ENCODE measurements at places on chromosomes 2 and 18.

GRCh38 chr2:197152451-197153228 lies 157.9 kb downstream of the ANKRD44 start:
- peak; percentile 58 for DNase-seq

DNA sequence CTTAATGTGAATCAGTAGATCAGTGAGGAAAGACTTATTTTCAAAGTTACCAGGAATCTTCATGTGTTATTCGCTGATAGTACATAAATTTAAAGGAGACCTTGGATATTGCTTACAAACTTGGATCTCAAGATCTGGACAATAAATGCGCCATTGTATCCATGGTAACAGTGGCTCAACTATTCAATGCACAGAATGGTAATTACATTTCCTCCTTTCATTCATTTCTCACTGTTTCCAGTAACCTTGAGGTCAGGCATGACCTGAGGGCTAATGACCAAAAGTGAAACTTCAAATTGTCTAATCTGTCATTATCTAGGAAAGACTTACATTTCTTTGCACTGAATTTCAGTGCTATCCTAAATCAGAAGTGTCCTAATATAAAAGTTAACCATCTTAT lies 8.1 kb downstream of the LRP2 start:
- DNase-seq = no peak

- DNase-seq = no peak
Observed at GRCh38 chr2:212536817-212537725, 1.5 kb downstream of the ERBB4 start.

- no peak for DNase-seq
Observed at GRCh38 chr2:184920451-184920965, 322.2 kb downstream of the ZNF804A start.

DNA sequence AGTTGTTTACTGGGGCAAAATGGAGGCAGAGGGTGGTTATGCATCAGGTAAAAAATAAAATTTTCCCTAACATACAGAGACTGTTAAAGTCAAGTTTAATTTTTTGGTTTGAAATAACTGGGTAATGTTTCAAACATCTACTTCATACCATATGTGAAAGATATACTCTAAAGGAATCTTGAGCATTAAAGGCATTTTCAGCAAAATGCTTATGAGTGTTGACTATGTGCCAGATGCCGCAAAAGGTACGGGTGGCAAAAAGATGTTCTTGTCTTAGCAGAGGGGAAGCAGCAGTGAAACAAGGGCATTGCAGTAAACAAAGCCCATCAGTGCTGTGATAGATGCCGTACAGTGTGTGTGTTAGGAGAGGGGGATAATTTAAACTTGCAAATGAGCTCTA lies 263.1 kb upstream of the ID2 start:
- DNase-seq = no peak

- no peak for DNase-seq
Observed at GRCh38 chr2:128195435-128195984, 104.5 kb downstream of the UGGT1 start.

GRCh38 chr2:241984271-241984655 lies 114.7 kb downstream of the RTP5 start:
- no peak for DNase-seq

DNA sequence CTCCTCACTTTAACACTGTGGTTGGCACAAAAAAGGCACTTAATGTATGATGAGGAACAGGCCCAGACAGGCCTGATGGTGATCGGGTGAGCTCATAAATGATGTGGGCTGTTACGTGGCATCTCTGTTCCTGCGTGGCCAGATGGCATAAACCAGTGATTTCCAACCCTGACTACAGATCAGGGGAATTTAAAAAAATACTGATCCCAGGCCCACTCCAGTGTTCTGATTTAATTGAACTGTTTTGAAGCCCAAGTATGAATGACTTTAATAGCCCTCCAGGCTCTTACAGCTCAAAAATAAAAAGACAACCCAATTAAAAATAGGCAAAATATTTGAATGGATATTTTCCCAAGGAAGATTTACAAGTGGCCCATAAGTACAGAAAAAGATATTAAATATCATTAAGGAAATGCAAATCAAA lies 48.2 kb downstream of the LIPG start:
- DNase-seq = no peak

- no peak for DNase-seq
Observed at GRCh38 chr2:73886357-73886756, 6.5 kb upstream of the ACTG2 start.

DNA sequence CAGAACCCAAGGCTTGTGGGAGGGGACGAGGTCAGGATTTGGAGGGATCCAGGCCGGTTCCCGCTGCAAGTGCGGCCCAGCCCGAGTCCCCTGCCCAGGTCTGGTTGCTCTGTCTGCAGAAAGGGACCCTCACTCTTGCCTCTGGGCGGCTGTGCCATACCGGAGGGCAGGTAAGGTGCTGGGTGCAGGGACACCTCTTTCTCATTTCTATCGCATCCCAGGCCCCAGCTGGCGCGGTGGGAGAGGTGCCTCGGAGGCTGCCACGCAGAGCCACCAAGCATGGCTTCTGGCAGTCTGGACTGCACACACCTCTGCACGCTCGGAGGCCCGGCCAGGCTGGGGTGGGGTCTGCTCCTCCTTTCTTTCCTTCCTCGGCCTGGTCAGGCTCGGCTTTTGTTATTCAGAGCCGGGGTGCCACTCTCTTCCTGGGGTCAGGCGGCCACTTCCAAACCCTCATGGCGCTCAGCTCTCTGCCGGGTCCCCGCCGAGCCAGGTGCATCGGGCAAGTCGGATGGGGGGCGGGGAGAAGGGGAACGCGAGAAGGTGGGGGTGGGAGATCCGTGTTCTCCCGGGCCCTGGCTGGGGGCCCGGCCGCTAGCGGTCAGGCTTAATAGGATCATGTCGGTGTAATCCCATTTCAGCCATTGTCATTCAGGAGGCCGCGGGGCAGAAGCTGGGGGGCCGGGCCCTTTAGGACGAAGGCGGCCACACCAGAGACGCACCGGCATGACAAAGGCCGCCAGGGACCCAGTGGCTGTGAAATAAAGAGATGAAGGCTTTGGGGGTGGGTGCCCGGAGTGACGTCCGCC lies 9.0 kb downstream of the GBX2 start:
- no peak for DNase-seq

GRCh38 chr2:16798472-16798871 lies 132.8 kb upstream of the CYRIA start:
- DNase-seq = no peak

DNA sequence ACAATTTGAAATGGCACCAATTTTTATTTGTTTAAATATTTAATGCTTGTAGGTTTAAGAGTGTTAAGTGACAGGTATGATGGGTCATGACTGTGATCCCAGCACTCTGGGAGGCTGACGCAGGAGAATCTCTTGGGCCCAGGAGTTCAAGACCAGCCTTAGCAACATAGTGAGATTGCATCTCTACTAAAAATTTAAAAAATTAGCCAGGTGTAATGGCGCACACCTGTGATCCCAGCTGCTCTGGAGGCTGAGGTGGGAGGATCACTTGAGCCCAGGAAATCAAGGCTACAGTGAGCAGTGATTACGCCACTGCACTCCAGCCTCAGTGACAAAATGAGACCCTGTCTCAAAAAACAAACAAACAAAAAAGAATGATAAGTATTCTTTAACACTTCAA lies 43.0 kb upstream of the CCDC68 start:
- no peak for DNase-seq

DNA sequence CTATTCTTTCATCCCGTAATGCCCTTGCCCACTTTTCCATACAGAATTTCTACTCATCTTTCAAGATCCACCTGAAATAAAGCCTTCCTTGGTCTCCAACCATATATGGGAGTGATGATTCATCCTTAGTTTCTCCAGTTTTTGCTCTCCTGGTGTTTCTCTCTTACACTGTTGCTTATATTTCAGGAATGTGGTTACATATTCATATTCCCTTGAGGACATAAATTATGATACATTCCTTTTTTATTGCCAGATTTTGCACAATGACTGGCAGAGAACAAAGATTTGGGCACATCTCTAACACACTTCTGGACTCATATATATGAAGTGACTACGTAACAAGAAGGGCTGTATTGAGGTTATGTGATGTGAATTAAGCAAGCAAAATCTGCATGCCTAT lies 1573.4 kb upstream of the NXPH2 start:
- no peak for DNase-seq

- no peak for DNase-seq
Observed at GRCh38 chr18:70368903-70369302, 80.1 kb downstream of the SOCS6 start.

DNA sequence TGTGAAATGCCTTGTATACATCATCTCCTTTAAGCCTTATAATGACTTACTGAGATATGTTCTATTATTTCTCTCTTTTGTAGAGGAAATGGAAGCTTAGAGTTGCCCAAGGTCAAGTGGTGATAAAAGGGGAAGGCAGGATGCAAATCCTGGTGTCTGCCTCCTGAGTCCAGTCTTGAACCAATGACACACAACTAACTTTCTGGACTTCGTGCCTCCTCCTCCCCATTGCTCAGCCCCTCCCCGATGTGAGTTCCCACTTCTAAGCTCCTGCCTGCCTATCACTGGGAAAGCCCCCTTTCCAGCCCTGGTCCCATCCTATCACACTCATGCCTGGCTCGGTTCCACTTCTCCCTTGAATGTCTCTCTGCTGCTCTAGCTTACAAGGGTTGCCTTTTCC lies 6.9 kb upstream of the CTIF start:
- no peak for DNase-seq

GRCh38 chr18:51751901-51752300 lies 554.4 kb upstream of the MEX3C start:
- DNase-seq = no peak

GRCh38 chr2:66869076-66869475 lies 434.2 kb downstream of the MEIS1 start:
- DNase-seq = no peak

GRCh38 chr18:73043211-73043610 lies 175.4 kb upstream of the NETO1 start:
- DNase-seq = no peak

DNA sequence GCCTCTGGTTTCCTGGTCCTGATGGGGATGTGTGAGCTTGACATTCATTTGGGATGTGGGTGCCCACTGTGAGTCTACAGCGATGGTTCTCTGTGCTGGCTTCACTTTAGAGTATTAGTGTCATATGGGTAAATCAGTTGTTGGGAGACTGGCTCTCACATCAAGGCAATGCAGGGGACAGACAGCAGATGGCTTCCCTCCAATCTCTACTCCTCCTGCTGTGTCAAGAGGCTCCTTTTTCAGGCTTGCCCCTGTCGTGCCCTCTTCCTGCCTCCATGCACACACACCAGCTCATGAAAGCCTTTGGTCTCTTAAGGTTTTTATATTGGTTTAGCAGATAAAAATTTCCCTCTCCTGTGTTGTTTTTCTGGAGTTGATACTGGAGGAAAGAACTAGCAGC lies 315.6 kb downstream of the RDH14 start:
- no peak for DNase-seq

- no peak for DNase-seq
Observed at GRCh38 chr18:68454511-68455228, 260.2 kb downstream of the TMX3 start.

DNA sequence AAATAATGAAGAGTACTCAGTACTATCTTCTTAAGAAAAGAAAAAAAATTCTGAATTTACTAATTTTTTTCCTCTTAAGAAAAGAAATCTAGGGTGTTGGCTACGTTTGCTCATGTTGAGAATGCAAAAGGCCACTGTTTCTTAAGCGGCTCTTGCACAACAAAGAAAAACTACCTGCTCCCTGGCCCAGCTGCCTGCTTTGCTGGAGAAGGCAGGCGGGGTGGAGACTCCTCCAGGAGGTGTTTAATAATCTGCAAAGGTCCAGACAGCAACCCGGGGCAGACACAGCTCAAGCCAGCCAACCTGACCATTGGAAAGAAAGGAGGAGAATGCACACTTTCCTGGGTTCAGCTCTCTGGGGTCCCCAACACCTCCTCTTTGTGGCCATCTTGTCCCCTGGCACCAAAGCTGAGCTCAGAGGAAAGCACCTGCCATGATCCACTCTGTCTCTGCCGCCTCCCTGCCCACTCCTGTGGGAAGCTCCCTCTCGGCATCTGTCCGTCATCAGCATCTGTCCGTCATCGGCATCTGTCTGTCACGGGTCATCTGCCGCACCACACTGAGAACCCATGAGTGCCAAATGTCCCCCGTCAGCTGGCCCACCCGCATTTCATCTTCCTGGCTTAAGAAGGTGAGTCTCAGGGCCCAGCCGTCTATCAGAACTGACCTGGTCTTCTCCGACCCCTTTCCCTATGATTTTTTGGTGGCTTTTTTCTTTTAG lies 11.9 kb downstream of the ZNF516 start:
- DNase-seq = no peak

- DNase-seq = no peak
Observed at GRCh38 chr2:159744363-159744762, 32.1 kb downstream of the MARCHF7 start.

DNA sequence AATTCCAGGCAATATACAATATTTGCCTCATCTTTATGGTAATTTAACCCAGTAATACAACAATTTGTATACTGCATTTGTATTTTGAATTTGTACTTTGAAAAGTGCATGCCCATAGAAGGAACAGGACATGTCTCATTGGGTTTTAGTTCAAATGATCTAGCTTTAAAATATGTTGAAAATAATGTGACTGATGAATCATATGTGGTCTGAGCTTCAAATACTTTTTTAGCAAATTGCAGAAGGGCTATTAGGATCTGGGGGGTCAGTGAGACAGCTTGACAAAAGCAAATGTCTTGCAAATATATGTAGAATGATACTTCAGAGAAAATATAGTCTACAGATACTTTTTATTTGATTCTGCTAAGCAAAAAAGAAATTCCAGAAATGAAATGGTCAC lies 248.9 kb downstream of the DCC start:
- DNase-seq = no peak

GRCh38 chr18:3293196-3293951 lies 31.4 kb downstream of the MYL12B start:
- no peak for DNase-seq

- no peak for DNase-seq
Observed at GRCh38 chr2:235951493-235951892, 216.7 kb downstream of the GBX2 start.

DNA sequence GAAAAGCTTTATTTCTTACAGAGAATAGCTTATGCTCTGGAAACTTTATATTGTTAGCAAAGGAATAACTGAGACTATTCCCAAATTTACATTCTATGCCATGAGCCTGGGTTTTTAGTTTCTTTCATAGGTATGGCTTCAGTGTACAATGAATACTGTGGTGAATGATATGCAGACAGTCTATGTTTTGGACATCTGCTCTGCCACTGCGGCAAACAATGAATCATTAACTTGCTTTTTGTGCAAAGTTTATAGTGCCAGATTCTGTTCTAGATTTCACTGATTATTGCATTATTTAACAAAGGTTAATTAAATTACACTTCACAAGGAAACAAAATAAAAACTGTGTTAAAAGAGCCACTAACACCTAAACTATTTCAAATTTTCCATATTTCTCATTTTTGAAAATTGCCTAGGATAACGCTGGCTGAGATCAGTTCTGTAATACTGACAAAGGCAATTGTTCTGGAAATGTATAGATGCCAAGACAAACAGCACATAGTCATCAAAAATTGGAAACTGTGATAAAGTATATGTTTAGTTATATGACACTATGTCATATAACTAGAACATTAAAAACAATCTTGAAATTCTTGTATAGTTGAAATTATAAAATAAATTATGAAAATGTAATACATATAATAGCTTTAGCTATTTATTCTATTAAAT lies 74.7 kb downstream of the ITSN2 start:
- no peak for DNase-seq

GRCh38 chr2:83972128-83972527 lies 487.0 kb downstream of the SUCLG1 start:
- DNase-seq = no peak

- no peak for DNase-seq
Observed at GRCh38 chr2:112216167-112216566, 38.7 kb downstream of the ZC3H8 start.

Measured in T47D (cell line).